ENCODE measurements at places on chromosomes 4 and X. TPM values are rescaled to one million over a fixed set of nuclear protein-coding genes. Genes with fewer than 3 reads are reported as not detected.

GRCh38 chr4:182478475-182478874 is 235.3 kb downstream of the TENM3 start:
- DNase-seq = no peak

DNA sequence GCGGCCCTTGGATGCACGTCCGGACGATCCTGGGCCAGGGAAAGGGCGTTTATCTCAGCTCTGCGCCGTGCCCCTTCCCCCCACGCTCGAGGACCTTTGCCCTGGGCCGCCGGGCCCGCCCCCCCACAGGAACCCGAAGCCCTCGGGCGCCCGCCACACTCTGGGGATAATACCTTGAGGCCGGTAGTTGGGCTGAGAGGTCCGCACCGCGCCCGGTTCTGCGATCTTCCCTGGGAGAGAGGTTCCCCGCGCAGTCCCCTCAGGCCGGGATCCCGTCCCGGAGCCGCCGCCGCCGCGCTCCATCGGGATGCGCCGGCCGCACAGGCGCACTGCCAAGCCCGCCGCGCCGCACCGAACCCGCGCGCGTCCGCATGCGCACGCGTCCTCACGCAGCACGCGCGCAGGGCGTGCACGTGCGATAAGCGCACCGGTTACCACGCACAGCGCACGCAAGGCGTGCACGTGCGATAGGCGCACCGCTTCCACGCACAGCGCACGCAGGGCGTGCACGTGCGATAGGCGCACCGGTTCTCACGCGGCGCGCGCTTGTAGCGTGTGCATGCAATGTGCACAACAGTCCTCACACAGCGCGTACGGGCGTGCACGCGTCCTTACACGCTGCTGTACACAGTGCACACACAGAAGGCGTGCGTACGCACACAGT is at the start of gene MAP7D2:
TSS of gene MAP7D2 (minus strand) at position 331 of the 664 bp plus-strand sequence. CDS start at position 303, 28 bp downstream.
- peak; percentile 6 for DNase-seq

GRCh38 chr4:117162976-117163375 is 77.6 kb upstream of the TRAM1L1 start:
- no peak for DNase-seq

The MND1 gene
- total RNA-seq = 20.3 TPM
